ENCODE measurements at places on chromosomes 1 and 21. TPM values are rescaled to one million over a fixed set of nuclear protein-coding genes. Genes with fewer than 3 reads are reported as not detected.

- peak; percentile 67 for DNase-seq
Observed at GRCh38 chr21:43361127-43361492, 65.8 kb downstream of the SIK1 start.

Gene PCSK9
- polyA plus RNA-seq: not detected

- DNase-seq: no peak
Observed at GRCh38 chr21:20882462-20883407, 115.5 kb upstream of the NCAM2 start.

Gene SLC45A1
- 3.2 TPM for polyA plus RNA-seq

Gene YRDC
- 15.9 TPM for polyA plus RNA-seq

Gene PLA2G2F
- not detected for polyA plus RNA-seq

Gene NGF
- polyA plus RNA-seq: 5.9 TPM

DNA sequence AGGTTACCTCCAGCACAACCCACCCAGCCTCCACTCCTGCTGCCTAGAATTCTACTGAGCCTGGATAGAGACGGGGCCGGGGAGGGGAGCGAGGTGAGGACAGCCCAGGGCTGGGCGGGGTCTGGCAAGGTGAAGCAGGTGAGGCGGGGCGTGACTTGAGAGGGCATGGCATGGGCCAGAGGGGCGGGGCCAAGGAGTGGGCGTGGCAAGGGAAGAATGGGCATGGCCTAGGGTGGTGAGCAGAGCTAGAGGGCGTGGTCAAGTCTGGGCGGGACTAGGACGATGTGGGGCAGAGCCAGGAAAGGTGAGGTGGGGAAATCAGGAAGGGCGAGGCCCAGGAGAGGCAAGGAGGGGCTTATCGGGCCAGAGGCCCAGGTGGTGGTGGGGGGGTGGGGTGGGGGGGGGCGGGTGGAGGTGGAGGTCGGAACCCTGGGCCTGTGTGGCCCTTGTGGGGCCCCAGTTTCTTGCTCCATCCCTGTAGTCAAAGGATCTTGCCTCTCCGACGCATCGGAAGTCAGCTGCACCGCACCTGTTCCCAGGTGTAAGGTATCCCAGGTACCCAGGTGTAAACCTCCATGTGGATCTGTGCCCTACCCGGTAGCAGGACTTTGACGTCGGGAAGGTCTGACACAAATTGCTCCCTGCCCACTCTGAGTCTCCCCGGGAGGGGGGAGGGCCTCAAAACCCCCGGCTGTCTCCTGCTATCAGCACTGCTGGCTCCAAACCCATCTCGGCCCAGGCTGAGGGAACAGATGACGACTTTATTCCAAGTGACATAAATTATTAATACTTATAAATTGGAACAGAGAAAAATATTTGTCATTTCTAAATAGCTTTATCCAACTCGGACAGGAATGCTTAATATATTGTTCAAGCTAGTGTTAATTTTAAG is 32.9 kb upstream of the UTS2 start:
- DNase-seq: no peak
